ENCODE measurements at places on chromosomes 7 and 10.

GRCh38 chr10:117519879-117520278 is 22.7 kb upstream of the EMX2 start:
- no peak for DNase-seq

DNA sequence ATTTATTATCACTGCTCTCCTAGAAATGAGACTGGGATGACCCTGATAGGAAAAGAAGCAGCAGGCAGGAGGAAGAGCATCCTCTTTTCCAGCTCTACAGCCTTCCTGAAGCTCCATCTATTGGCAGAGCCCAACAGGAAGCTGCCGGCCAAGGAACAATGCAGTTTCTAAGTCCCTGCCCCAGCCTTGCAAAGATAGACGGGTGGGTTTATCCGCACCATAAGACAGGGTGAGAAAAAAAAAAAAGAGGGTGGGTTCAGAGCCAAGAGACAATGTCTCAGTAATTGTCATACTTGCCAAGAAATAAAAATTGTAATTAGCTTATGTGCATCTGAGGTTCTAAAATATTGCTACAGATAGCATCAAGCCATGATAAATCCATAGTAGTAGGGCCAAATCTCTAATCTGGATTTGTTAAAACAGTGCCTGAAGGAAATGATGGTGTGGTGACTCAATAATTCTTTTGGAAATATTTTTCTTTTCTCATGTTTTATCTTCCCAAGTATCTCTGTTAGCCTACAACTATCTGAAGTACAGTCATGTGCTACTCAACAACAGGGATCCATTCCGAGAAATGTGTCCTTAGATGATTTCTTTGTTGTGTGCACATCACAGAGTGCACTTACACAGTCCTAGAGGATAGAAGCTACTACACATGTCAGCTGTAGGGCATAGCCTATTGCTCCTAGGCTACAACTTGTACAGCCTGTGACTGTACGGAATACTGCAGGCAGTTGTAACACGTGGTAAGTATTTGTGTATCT is 242.9 kb upstream of the CXCL12 start:
- DNase-seq = no peak

- no peak for DNase-seq
Observed at GRCh38 chr10:5814110-5815107, 1.2 kb upstream of the GDI2 start.

DNA sequence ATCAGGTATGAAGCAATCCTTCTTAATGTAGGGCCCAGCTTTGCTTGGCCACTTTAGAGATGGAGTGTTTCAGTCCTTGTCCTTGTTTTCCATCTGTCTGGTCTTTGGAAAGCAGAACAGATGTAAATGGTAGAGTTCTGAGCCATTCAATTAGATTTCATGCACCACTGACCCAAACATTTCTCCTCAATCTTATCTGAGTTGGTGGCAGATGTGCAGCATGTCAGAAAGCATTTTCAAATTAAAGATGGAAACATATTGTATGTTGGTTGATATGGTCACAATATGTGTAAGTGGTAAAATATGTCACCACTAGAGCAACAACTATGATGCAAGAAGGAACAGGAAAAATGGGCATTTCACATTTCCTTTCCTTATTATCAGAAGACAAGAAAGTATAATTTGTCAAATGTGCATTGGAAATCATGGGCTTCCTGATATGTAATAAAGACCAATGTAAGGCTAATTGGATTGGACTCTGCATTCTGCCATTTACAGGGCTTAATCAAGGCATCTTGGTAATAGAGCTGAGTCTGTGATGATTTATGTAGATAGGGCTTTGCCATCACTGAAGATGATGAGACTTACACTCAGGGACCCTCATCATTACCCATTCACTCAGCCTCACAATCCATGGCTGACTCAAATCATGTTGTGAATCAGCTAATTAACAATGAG is 750.7 kb downstream of the NRG3 start:
- DNase-seq = no peak
